ENCODE measurements at places on chromosomes 13 and 19. TPM values are rescaled to one million over a fixed set of nuclear protein-coding genes. Genes with fewer than 3 reads are reported as not detected.

GRCh38 chr19:5302396-5302795 is 38.2 kb downstream of the PTPRS start:
- DNase-seq, result no peak

GRCh38 chr19:48745208-48745995 is 1.3 kb downstream of the IZUMO1 start:
- DNase-seq, result no peak

DNA sequence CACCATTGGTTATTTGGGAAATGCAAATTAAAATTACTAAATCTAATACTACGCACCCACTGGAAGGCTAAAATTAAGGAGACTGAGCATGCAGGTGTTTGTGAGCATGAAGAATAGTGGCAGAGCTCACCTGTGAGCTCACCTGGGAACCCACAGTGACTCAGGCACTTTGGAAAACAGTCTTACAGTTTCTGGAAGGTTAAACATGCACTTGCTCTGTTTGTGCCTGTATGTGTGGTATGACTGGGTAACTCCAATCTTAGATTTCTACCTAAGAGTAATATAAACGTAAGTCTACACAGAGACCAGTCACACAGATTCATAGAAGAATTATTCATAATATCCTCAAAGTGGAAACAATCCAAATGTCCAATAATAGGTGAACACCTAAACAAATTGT is 318.8 kb downstream of the ATP8A2 start:
- no peak for DNase-seq

- DNase-seq, result no peak
These were observed 22.4 kb downstream of the ZNF571 start for GRCh38 chr19:37572203-37572602.

DNA sequence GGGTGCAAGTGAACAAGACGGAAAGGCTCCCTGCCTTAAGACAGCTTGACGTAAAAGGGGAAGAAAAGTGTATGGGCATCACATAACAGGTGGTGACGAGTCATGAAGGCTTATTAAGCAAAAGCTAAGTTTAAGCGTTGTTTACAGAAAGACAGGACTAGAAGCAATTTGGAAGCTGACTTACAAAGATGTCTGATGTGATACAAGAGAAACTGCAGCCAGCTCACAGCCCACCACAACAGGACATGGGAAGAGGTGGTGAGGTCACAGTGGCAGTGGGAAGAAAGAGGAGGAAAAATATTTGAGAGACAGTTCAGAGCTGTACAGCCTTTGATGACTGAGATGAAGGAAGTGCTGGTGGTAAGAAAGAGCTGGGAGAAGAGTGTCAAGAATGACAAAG is 181.6 kb downstream of the KLF12 start:
- no peak for DNase-seq

GRCh38 chr13:99590519-99591011 is 89.3 kb downstream of the TM9SF2 start:
- no peak for DNase-seq

GRCh38 chr19:42228641-42229040 is 8.5 kb downstream of the ZNF526 start:
- no peak for DNase-seq

Gene ZNF91
- 14.1 TPM for polyA plus RNA-seq

Measured in keratinocyte (primary cell).